CD4-positive, alpha-beta T cell treated with Interleukin-15 for 4 hours (primary cell): ENCODE measurements at places on chromosomes 7 and 10.
A peak's percentile ranks its signal among the peaks of the same experiment; 100 is the strongest.

DNA sequence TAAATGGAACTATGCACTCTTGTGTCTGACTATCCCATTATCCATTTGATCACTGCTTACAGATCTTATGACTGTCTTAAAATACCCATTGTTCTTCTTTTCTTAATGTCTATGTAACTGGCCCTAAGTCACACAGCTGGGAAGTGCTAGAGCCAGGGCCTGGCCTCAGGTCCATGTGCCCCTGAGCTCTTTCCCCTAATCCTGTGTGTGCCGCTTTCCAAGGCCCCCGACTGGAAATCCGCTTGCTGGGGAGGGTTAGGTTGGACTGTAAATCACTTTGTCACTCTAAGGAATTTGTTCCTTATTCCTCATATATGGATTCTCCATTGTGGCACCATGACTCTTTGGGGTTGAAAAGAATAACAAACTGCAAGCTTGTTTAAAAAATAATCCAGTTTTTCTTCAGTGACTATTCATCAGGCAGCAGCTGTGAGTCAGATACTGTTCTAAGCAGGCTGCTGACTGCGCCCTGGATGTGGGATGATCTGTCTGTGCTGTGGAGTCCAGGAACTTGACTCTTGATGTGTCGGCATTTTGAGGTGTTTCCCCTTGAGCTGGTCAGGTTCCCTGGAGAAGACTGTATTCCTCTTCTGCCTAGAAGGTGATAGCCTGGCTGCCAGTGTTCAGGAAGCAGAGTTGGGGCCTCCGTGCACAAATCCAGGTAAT is 236.3 kb downstream of the SDK1 start:
- DNase-seq = no peak

- peak; percentile 59 for DNase-seq
Measured at GRCh38 chr7:138001529-138002095, at the start of gene CREB3L2. TSS of gene CREB3L2 (minus strand) at chr7:138002086. CDS start at chr7:138001705, 381 bp downstream.

DNA sequence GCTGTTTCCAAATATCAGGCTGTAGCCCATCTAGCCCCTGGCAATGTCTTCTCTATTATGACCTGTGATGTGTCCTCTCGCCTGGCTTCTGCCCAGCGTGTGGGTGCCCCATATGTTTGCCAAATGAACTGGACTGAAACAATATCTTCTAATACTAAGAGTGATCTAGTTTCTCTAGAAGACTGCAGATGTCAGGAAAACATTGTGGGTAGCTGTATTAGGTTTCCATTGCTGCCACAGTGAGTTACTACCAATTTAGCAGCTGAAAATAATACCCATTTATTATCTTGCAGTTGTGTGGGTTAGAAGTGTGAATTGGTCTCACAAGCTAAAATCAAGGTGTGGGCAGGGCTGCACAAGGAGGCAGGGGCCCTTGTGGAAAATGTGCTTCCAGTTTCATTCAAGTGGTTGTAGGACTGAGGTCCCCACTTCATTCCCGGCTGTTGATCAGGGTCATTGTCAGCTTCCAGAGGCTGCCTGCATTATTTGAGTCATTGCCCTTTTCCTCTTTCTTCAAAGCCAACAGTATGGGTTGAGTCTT is 202.8 kb upstream of the BMPER start:
- DNase-seq = no peak

DNA sequence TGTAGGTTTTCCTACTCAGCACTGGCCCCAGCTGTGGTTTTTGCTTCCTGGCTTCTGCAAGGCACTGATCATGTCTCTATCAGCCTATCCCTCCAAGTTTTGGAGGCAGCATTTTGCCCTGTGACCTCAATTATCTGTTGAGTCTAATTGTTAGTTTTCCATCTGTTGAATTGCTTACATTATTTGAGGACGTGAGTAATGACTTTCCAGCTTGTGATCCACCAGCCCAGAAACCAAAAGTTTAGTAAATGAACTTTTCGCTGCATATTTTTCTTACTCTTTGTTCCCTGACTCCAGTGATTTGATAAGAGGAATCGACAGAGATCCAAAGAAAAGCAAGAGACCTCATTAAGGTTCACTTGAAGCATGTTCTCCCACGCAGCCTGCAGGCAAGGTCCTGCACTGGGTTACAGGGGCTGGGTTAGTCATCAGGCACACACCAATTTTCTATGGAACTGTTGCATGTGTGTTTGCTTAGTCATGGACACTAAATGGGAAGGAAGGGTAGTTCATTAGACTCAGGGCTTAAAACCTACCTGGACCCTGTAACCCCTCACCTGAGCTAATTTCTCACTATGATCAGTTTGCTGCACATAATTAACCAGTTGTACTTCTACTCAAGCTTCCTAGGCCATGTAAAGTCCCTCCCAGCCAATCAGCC is 57.2 kb downstream of the AKR1E2 start:
- no peak for DNase-seq

DNA sequence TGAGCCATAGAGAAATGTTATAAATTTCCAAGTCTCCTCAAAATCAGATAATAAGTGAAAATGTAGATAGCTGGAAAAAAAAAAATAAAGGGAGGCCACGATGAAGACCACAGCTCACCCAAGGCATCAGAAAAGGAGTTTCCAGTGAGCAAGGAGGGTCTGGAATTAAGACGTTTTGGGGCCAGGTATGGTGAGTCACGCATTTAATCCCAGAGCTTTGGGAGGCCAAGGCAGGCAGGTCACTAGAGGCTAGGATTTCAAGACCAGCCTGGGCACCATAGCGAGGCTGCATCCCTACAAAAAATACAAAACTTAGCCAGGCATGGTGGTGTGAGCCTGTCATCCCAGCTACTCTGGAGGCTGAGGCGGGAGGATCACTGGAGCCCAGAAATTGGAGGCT is 65.5 kb downstream of the ASB13 start:
- no peak for DNase-seq

DNA sequence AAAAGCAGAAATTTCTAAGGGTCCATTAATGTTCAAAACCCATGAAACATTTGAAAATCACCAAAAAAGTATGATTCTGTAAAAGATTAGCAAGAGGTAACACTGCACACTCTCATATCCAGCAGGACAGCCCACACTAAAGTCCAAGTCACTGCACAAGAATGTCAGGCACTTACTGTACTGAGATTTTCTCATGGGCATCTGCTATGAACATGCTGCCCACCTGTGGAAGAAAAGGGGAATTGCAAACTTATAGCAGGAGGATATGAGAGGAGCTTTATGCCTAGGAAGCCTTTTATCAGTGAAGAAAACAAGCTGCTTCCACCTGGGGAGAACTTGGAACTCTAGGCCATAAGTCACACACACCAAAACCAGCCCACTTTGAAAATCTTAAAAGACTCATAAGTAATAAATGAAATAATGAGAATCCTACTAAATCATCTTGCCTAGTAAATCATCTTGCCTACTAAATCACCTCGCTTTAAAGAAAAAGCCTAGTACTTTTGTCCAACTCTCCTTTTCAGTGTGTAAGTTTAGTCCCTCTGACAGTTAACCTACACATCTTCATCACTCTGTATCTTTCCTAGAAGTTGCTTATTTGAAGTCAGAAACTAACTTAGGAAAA is 46.1 kb downstream of the ARMH3 start:
- peak; percentile 61 for DNase-seq

DNA sequence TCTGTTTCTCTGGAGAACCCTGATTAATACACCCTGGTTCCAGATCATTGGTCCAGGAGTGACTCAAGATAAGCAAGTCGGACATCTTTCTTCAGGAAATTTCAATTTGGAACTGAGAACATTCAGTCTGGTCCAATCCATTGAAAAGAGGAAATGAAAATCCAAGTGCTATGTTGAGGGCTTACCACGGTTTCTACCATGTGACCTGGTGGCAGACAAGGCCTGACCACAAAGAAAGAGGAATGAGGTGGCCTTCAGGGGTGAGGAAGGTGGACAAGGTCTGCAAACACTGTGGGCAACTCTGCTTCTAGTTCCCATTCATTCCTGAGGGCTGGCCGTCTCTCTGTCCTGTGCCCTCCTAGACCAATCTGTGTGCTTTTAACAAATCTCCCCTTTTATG is 149.2 kb upstream of the GHITM start:
- no peak for DNase-seq

GRCh38 chr7:94354953-94355352 is 39.7 kb upstream of the COL1A2 start:
- DNase-seq = no peak

- DNase-seq = no peak
Measured at GRCh38 chr7:105493923-105494315, 28.2 kb downstream of the PUS7 start.

GRCh38 chr7:143934526-143935325 is at the start of gene OR2F2:
TSS of gene OR2F2 (plus strand) at chr7:143935233. CDS start at chr7:143935233, 0 bp downstream.
- DNase-seq = no peak

- DNase-seq = no peak
Measured at GRCh38 chr7:18287482-18287881, 208.1 kb upstream of the HDAC9 start.

GRCh38 chr10:43923328-43923727 is 274.6 kb upstream of the ZNF32 start:
- no peak for DNase-seq

GRCh38 chr10:98959379-98959778 is 276.3 kb downstream of the HPSE2 start:
- no peak for DNase-seq

- peak; percentile 45 for DNase-seq
Measured at GRCh38 chr7:38367301-38367890, 94.0 kb upstream of the TARP start.

DNA sequence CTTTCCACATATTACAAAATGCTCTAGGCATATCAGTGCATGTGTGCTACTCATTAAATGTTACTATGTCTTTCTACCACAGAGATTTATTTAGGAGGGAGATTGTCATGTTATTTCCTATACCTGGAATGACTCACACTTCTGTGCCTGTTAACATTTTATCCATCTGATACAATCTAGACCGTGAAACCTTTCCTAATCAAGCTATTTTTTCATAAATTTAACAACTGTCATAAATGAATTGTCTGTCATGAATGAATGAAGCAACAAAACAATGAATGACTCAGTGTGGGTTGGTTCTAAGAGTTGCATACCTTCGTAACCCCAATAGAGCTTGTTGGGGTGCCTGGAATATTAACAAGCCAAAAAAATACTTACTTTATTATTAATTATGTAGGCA is 554.3 kb downstream of the GRM8 start:
- no peak for DNase-seq

DNA sequence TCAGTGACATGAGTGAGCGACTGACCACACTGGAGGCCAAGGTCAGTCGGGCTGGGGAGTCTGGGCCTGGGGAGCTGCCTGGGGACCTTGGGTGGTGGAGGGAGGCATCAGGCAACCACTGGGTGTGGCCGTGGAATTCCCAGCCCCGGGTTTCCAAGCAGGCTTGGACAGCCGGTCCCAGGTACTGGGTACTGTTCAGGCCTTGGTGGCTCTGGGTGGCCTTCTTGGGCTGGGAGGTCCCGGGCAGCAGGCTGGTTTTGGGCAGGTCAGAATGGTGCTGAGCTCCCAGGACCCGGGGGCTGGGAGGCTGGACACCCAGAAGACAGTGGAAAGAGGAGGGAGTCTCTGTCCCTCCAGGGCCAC is 96.0 kb downstream of the MYL10 start:
- DNase-seq = no peak

DNA sequence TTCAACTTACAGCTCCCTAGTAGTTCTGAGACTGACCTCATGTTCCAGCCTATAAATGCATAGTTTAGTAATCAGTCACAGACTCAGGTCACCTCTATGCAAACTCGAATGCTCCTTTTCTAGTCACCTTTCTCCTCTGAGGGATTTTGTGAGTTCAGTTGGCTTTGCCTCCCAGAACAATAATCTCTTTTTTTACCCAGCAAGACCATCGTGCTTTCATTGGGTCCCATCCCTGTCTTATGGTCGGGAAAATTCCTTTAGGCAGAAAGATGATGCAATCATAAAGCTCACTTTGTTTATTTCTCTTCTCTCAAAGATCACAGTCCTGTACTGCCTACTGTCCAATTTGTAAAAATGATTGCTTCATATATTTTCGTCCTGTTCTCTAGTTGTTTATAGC is 38.4 kb downstream of the TWIST1 start:
- no peak for DNase-seq

GRCh38 chr7:2104107-2104710 is 128.5 kb downstream of the MAD1L1 start:
- peak; percentile 53 for DNase-seq

DNA sequence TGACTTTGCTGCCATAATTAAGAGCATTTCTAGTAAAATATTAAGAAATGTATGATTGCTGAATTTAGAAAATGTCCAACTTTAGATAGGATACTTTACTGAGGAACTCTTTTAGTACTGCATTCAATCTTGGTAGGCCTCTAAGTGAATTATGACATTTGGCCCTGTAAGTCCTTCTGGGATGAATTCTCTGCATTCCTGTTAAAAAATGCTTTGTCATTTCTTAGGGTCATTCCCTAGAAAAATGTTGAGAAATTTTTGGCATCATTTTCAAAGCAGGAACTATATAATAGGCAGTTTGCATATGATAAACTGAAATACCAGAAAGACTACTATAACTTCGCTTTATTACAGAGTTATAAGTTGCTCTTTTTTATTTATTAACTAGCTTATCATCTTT is 69.3 kb upstream of the PRR15 start:
- no peak for DNase-seq

DNA sequence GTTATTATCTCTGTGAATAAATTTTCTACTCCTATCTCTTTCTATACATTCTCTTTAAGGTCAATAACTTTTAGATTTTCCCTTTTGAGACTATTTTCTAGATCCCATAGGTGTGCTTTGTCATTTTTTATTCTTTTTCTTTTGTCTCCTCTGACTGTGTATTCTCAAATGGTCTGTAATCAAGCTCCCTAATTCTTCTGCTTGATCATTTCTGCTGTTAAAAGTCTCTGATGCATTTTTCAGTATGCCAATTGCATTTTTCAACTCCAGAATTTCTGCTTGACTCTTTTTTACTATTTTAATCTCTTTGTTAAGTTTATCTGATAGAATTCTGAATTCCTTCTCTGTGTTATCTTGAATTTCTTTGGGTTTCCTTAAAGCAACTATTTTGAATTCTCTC is 78.2 kb downstream of the THNSL1 start:
- no peak for DNase-seq

- no peak for DNase-seq
Measured at GRCh38 chr10:113916053-113916452, 61.6 kb downstream of the NHLRC2 start.

- DNase-seq = no peak
Measured at GRCh38 chr7:7375538-7375937, 160.1 kb downstream of the COL28A1 start.

GRCh38 chr10:44394696-44395381 is 9.9 kb upstream of the CXCL12 start:
- no peak for DNase-seq

GRCh38 chr10:13165177-13165576 is 3.8 kb downstream of the MCM10 start:
- no peak for DNase-seq

- no peak for DNase-seq
Measured at GRCh38 chr7:112084520-112084971, 121.7 kb downstream of the DOCK4 start.
